RPMI7951 (cell line): ENCODE measurements at places on chromosomes 2 and 18. TPM values are rescaled to one million over a fixed set of nuclear protein-coding genes. Genes with fewer than 3 reads are reported as not detected.

- DNase-seq = peak; percentile 56
Observed at GRCh38 chr2:217316743-217317142, 456.9 kb upstream of the TNP1 start.

Gene AMMECR1L
- 12.5 and 12.7 TPM in 2 replicates for total RNA-seq

DNA sequence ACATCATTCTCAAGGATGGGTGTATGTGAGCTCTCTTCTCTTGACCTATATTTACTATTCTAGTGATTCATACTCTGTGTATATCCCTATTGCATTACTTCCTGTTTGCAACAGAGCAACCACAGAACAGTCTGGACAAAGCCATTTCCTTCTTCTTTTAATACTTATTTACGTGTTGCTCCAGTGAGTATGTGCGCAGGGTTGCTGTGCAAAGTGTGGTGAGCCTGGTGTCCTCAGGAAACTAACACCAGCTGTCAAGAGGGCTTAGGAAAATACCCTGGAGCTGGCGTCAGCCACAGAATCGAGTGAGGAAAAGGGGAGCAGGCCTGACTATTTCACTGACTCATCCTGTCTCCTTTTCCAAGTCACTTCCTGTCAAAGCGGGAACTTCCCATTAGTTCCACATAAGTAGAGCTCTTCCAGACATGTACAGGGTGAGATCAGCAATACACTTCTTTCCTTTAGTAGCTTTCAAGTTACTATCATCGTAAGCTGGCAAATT, 214.1 kb upstream of the COPS8 start:
- peak; percentile 100 for DNase-seq

DNA sequence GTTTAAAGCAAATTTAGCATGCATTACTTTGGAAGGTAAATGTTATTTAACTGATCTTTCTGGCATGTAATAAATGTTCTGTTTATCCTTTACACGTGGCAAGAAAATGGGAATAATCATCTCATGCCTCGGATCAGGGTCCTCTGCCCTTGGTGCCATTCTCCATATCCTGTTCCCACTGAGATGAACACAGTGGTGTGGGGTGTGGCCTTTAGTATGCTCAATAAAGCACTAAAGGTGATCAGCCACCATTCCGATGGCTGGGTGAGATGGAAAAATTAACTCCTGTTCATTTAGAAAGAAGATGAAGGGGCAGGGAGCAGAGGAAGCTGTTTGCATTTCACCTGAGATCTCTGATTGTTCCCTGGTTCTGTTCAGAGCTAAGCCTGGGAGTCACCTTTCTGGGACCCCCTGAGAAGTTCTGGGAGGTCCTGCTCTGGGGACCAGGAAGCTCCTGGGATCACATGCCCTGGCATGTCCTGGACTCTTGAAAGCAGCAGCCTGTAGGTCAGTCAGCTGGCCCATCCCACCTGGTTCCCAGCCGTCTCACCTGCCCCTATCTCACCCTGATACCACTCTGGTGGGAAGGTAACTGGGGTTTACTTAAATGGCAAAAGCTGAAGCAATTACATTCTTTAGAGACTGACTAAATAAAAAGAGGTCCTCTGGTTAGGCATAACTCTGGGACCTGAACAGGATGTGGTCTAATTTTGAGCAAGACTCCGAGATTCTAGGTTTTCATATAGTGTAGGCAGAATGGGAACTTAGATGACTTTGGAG, 288.9 kb upstream of the EPAS1 start:
- peak; percentile 31 for DNase-seq

DNA sequence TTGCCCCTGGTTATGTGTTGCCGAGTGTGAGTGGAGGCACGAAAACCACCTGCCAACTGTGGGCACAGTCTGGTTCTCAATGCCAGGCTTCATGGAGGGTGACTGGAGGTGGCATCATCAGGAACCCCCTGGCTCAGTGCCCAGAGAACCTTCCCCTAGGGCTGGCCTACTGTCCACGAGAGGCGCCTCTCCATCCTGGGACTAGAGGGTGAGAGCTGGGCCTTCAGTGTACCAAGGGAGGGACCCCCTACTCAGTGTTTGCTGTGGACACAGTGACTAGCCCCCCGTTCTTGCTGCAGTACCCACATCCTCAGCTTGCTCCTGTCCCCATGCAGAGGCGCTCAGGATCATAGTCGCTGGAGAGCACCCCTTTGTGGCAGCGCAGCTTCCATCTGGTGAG, 202.6 kb downstream of the HDAC4 start:
- no peak for DNase-seq

DNA sequence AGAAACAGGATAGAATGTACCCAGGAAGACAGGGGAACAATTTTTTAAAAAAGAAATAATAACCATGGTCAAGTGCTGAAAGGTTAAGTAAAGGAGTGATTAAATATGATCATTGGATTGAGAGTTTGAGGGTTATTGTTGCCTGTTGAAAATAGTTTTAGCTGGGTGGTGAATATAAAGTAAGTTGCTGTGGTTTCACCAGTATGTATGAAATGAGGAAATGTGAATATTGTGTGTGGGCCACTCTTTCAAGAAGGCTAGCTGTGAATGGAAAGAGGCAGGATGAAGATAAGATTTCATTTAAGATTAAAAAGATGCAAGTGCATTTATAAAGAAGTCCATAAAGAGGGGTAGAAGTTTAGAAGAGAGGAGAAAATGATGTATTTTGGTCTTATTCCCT, 53.8 kb downstream of the GULP1 start:
- no peak for DNase-seq

DNA sequence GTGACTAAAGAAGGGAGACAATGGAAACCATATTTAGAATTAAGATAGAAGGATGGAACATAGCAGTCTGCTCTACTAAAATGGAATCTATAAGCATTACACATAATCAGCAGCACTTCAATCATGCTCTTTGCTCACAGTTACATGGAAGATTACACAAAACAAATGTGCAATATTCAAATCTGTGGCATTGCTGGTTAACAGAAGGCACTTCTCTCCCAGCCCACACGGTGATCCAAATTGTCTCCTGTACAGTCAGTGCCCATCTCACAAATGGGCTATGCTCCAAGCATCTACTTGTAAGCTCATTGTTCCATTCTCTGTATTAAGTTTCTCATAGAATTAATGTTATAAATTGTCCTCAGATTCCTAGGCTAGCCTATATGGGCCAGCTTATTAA, 716.6 kb downstream of the NRXN1 start:
- no peak for DNase-seq

Gene ATOH8
- 7.2 and 7.3 TPM in 2 replicates for total RNA-seq

GRCh38 chr18:55316486-55317184, 271.4 kb downstream of the TCF4 start:
- no peak for DNase-seq

DNA sequence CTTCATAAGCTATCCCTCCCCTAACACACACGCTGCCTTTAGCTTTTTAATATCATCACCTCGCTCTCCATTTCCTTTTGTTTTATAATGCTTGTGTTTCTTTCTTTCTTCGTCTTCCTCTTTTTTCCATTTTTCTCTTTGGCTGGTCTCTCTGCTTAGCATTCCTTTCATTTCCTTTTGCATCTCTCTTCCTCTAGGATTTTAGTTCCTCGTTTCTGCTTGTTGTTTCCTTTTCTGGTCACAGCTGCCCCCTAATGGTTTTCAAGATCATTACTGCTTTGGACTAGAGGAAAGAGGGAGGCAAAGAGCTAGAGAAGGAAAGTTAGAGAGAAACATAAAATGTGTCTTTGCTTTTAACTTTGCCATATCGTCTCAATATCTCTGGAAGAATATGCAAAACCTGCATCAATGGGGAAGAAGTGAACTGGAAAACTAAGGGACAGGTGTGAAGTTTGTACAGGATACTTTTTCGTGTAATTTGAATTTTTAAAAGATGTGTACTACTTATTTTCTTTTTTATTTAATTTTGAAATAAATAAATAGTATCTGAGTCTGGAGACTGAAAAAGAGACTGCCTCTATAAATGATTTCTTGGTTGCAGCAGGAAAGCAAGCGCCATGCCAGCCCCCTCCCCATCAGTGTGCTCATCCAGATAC, 6.3 kb upstream of the NRP2 start:
- DNase-seq = peak; percentile 75

Gene ACMSD
- total RNA-seq = not detected in 2 replicates

DNA sequence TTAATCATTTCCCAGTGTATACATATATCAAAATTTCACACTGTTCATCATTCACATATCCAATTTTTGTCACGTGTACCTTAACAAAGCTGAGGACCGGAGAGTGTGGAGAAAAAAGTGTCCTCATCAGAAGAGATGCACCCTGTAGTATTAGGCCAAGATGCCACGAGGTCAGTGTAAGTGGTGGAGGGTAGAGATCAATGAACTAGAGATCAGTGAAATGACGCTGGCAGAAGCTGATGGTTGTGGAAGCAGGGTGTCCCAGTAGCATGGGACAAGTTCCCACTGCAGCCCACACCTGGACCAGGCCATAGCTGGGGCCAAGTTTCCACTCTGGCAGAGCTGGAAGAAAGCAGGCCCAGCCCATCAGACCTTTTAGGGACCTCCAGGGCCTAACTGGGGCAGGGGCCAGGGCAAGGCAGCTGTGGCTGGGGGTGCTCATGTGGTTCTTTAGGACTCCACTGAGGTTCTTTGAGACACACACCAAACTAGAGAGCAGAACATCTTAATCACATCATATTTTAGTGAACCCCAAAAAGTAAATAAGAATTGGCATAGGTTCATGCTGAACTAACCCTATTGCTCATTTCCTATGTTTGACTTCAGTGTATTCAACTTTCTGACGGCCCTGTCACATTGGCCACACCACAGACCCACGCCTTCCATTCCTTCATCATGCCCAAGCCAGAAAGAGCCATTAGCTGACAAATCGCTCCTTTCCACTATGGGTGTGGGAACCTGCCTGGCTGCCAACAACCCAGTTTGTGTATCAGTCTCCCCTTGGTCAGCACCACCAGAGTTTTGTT, 21.6 kb upstream of the GPR55 start:
- DNase-seq = no peak

DNA sequence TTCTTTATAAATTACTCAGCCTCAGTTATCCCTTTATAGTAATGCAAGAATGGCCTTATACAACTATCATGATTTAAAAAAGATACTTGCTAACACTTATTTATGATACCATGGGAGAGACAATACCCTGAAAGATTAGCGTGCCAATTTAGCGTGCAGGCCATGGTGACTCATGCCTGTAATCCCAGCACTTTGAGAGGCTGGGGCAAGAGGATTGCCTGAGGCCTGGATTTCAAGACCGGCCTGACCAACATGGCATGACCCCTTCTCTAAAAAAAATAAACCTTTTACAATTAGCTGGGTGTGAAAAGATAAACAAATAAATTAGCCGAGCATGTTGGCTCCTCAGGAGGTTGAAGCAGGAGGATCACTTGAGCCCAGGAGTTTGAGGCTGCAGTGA, 493.4 kb upstream of the FSIP2 start:
- DNase-seq = peak; percentile 22

DNA sequence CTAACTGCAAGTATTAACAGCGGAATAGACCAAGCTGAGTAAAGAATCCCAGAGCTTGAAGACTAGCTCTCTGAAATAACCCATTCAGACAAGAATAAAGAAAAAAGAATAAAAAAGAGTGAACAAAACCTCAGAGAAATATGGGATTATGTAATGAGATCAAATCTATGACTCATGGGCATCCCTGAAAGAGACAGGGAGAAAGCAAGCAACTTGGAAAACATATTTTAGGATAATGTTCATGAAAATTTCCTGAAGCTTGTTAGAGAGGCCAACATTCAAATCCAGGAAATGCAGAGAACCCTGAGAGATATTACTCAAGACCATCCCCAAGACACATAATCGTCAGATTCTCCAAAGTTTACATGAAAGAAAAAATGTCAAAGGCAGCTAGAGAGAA, 17.3 kb downstream of the PFN4 start:
- no peak for DNase-seq

Gene PROM2
- 1.8 and 2.4 TPM in 2 replicates for total RNA-seq

DNA sequence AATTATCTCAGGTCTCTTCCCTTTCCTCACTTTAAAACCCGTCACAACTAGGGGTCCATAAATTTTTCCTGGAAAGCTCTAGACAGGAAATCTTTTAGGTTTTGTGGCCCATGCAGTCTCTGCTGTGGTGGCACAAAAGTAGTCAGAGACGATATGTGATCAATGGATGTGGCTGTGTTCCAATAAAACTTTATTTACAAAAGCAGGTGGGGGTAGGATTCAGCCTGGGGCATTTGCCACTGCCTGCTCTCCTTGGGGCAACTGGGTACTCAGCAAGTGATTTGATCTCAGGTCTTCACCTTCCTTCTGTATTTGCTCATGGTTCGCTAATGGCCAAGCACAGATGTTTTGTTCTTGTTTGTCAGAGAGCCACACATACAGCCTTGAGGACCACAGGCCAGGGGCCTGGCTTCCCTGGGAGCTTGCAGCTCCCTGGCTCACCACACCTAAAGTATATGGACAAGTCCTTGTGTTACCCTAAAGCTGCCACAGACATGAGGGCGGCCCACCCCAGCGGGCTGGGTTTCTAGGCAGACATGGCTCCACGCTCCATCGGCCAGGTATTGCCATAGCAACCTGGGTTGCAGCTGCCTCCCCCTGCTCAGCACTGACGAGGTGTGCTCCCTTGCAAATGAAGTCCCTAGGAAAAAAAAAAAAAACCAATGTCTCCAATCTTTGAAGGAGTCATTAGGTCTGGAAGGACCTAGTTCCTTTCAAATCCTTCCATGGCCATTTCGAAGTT, 89.7 kb upstream of the YWHAQ start:
- DNase-seq = no peak

GRCh38 chr2:54665436-54665856, 58.0 kb upstream of the EML6 start:
- peak; percentile 72 for DNase-seq

Gene ZFP36L2
- 6.4 and 9.1 TPM in 2 replicates for total RNA-seq

DNA sequence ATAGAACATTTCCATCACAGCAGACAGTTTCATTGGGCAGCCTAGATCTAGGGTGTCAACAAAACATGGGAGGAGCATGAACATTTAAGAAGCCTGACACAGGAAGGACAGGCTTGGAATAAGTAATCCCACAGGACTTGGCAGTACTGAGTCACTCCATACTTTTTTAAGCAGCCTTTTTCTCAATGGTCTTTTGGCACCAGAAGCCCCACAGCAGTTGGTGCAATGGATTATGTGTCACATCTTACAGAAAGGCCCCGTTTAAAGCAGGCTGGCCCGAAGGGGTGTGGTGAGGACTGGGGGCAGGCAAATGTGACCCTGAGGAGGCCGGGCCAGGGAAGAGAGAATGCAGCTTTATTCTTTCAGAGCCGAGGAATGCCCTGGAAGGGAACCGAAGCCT, 26.6 kb downstream of the SPTBN1 start:
- DNase-seq = peak; percentile 97

Gene SELENOI
- total RNA-seq = 18.9 and 20.3 TPM in 2 replicates

Gene TAF4B
- total RNA-seq = 5.2 and 7.6 TPM in 2 replicates

DNA sequence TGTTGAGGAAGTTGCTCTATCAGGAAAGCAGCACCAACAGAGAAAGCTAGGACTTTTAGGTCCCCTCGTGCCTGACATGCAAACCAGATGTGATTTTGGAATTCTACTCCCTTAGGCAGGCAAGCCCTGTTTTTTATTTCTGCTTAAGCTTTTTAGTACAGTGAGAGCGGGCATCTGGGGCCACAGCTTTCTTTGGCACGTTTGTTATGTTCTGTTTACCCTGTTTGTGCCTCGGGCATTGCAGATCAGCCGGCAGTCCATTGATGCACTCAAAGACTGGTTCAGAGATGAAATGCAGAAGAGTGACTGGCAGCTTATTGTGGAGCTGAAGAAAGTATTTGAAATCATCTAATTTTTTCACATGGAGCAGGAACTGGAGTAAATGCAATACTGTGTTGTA, 61.9 kb downstream of the EIF5B start:
- peak; percentile 35 for DNase-seq
